ENCODE measurements at places on chromosomes 11 and 22.

DNA sequence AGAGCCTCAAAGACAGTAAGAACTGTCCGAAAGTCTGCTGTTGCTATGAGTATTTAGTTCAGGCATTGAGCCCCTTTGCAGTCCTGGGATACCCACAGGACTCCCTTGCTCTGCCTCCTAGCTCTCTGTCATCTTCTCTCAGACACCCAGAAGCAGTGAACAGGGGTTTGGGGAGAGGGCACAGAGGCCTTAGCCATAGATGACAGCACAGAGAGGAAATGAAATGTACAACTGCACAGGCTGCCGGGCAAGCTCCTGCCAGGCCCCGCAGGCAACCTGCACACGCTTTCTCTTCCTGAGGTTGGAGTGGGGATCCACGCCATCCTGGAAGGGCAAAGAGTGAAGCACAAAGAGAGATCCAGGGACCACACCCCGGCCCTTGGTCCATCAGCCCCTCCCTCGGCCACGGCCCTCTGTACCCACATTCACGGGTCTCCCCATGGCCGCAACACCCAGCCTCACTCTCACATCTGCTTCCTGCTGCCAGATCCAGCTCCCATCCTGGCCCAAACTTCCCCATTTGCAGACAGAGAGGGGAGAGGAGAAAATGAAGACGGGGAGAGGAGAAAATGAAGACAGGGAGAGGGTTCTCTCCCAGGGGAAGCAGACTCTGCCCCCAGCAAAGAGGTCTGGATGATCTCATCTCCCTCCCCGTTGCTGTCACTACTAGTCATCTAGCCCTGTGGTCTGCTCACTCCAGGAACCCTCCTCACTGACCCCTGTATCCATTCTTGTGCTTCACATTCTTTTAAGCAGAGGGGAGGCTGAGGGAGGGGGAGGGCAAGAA is 40.7 kb downstream of the CD6 start:
- DNase-seq: no peak

DNA sequence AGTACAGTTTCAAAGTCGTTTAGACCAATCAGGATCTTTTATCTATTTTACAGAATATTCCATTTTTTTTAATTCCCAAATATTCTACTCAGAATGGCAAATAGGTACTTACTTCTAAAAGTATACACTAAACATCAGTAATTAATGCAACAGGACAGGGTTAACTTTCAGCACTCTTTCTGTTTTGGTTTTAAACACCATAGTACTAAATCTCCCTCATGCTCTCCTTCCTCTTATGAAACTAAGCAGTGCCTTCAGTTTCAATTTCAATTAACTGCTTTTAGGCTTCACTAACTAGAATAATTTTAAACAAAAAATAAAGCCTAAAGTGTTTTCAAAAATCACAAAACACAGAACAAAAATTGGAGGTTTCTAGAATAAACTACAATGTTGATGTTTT is 57.9 kb downstream of the NOX4 start:
- no peak for DNase-seq

GRCh38 chr11:76095891-76096290 is 110.4 kb downstream of the WNT11 start:
- DNase-seq: no peak

GRCh38 chr11:12642806-12643428 is 31.3 kb upstream of the TEAD1 start:
- DNase-seq: no peak

- no peak for DNase-seq
Observed at GRCh38 chr11:98512938-98513337, 507.8 kb upstream of the CNTN5 start.

GRCh38 chr11:124745835-124746620 is 6.0 kb downstream of the VSIG2 start:
- DNase-seq: peak; percentile 37

DNA sequence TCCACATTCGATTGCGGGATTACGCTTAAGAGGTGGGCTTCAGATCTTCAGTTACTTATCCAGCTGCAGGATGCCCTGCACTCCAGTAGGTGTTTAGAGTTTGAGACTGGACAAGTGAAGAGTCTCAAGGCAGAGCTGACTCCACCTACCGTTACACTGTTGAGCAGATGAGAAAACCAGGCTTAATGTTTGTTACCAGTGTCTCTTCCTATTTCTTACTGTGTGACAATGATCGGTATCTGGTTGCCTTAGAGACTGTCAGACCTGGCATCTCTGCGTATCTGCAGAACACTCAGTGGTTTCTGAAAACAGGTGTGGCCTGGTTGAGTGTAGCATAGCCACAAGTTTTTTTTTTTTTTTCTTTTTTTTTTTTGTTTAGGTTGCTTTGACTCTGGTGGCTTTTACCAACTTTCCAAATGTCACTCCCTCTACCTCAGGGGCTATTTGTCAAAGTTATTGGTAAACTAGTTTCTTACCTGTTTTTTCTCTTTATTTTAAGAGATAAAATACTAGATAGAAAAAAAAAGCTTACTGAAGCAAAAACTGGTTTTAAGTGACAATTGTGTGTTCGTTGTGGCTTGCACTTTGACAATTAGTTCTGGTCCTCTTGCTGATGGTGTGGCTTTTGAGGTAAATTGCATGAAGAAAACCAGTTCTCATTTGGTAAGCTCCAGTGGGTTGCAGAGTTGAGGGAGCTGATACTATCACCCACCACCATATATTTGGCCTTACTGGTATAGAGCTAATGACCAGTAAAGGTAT is 284.8 kb downstream of the ETS1 start:
- DNase-seq: peak; percentile 88
